ENCODE measurements at places on chromosomes 16 and 17.

DNA sequence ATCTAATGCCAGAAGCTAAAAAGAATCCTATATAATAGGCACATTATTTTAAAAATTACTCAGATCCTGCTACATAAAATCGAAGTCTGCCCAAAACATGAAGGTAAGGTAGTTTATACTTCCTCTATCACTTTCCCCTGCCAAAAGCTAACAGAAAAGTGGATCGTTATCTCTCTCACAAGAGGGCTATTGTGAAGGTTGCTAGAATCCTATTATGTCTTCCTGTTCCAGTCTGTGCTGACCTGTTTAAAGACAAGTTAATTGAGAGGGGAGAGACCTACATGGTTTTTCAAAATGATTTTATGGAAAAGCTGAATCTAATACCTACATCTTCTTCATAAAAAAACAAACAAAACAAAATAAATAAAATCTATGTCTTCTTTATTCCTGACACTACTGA lies 1410.9 kb upstream of the CDH8 start:
- no peak for DNase-seq

DNA sequence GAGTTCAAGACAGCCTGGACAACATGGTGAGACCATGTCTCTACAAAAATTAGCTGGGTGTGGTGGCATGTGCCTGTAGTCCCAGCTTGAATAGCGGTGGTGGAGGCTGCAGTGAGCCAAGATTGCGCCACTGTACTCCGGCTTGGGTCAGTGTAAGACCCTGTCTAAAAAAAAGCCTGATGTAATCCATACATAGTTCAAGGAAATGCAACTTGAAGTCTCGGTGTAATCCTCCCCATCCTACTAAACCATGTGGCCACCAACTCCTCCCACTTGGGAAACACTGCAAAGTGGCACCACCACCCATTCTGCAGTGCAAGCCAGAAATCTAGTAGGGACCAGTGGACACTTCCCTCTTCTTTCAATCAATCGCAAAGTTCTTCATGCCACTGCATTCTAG lies 5.4 kb upstream of the KPNB1 start:
- DNase-seq = no peak

DNA sequence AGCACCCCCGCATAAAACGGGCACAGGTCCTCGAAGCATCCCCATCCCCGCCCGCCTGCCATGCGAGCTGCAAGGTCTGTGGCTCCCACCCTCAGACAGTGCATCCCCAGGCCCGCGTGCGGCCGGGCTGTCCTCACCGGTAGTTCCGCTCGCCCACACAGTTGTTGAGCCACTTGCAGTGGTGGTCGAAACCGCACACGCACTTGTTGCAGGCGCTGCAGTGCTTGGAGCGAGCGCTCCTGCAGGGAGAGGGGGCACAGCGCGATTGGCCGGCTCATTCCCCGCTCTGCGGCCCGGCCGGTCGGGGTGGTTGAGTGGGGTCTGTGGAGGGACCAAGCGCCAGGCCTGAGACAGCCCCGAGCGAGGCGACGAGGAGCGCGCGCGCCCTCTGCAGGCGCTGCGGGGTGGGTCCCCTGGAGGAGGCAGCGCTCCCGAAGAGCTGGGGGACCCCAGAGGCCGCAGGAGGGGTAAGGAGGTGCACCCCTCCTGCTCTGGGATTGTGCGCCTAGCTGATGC lies 6.0 kb upstream of the TPPP3 start:
- DNase-seq = peak; percentile 38

DNA sequence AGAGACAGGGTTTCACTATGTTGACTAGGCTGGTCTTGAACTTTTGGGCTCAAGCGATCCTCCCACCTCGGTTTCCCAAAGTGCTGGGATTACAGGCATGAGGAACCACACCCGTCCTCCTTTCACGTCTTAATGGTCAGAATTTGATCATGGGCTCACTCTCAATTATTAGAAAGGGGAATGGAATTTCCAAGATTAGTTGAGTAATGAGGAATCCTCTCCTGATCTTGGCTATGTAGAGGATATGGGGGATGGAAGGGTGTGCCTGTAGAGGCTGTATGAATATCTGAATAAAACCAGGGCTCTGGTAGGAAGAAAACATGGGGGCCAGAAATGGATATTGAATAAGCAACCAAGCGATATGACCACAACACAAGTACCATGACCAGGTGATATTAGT lies 25.9 kb upstream of the SMURF2 start:
- DNase-seq = no peak

DNA sequence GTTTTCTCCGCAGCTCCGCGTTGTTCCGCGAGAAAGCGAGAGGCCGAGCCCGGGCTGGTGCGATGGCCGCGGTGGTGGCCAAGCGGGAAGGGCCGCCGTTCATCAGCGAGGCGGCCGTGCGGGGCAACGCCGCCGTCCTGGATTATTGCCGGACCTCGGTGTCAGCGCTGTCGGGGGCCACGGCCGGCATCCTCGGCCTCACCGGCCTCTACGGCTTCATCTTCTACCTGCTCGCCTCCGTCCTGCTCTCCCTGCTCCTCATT lies 404 bp downstream of the EMC6 start:
- no peak for DNase-seq

- no peak for DNase-seq
These were observed 154.3 kb upstream of the MED13 start for GRCh38 chr17:62219221-62219899.

- no peak for DNase-seq
These were observed 19.4 kb downstream of the TRPV1 start for GRCh38 chr17:3589784-3590183.

GRCh38 chr16:4704913-4705312 lies 11.6 kb downstream of the NUDT16L1 start:
- DNase-seq = no peak

DNA sequence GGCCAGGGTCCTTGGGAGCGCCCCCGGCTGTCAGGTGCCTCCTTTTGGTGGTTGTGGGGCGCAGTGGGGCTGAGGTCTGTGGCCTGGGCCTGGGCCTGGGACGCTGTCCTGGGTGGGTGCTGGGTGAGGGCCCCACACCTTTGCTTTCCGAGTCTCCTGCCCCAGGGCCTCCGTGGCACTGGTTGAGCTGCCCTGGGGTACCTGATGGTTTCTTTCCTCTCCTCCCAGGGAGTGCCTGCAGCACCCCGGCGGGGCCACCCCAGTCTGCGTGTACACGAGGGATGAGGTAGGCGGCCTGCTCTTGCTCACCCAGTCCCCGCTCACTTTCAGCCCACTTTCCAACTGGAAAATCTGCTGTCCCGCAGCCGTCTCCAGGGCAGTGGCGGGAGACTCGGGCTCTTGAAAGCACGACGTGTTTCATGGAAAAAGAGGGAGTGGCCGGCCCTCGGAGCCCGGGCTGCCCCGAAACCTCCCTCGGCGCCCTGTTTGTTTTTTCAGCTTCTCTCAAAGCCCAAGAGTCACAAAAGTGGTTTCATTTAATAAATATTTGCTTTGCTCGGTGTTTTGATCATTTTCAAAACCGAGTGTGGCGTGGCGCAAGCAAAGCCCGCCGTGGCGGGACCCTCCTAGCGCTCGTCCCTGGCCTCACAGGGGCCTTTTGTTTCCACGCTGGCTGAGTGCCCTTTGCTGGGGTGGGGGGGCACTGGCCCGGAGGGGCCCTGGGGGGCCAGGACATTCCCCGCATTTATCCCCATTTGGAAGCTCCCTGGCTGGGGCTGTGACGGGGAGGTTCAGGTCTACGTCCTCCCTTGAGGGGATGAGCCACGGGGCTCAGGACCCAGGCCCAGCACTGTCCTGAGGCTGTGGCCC lies 17.4 kb downstream of the ASPSCR1 start:
- no peak for DNase-seq

- DNase-seq = no peak
These were observed 14.6 kb upstream of the CLEC10A start for GRCh38 chr17:7094652-7095019.

DNA sequence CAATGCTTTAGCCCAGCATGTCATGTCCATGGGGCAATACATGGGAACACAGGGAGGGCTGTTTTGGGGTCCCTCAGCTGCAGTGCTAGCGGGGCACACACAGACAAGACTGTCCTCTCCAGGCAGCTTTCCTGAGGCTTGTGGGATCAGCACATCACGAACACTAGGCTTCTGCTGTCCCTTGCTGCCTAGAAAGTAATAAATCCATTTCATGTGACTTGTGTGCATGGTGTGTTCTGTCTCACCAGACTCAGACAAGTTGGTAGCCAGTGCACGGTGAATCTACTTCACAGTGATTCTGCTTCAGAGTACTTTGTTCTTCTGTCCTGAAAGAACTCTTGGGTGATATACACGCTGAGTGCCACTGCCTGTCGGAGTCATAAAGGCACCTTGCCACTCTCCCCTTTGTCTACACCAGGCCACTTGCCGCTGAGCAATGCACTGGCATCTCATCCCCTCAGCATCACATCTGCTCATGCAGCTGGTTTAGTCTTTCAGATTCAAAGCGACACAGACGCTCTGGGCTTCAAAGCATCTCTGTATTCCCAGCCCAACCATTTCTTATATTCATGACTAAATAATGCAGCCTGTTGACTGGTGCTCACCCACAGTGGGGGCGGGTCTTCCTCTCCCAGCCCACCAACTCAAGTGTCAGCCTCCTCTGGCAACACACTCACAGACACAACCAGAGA lies 95.2 kb upstream of the COX10 start:
- DNase-seq = no peak

DNA sequence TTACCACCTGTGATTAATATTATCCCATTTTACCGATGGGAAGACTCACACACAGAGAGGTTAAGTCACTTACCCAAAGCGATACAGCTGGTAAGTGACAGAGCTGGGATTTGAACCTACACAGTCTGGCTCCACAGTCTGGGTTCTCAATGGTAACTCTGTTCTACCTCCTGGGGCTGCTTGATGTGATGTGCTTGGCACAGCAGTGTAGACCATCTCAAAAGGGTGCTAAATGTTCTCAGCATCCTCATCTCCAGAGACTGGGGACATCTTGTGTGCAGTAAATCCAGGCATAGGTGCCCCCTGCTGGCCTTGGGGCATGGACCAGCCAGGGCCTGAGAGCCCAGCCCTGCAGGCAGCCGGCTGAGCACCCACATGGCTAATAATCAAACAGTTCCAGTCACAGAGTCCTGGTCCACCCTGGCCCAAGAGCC lies 15.4 kb upstream of the KATNB1 start:
- DNase-seq = peak; percentile 46

GRCh38 chr17:48994549-48995303 lies 2.5 kb upstream of the IGF2BP1 start:
- DNase-seq = no peak

Measured in CD4-positive, alpha-beta T cell treated with Interleukin-1 beta for 1 hour (primary cell).